GM23338 (cell line): ENCODE measurements at places on chromosomes 12 and 14.
A peak's percentile ranks its signal among the peaks of the same experiment; 100 is the strongest.

- DNase-seq = no peak
Observed at GRCh38 chr12:55850893-55851292, 8.2 kb upstream of the MMP19 start.

DNA sequence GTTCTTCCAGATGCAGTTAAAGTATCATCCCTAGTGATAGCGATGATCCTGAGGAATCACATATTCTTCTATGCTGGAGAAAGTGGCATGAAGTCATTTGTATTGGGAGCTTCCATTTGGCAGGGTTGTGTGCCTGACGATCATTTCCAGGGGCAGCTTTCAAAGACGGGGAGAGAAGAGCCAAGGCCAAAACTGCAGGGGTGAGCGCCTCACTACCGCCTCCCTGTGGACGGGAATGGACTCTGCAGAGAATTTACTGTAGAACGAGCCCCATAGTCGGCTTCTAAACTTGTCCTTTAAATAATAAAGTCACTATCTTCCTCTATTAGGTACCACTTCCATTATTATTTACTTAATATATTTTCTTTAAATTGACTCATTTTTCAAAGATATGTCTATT lies 555.9 kb upstream of the TMEM132C start:
- DNase-seq = peak; percentile 37

- DNase-seq = peak; percentile 64
Observed at GRCh38 chr12:113766131-113766878, 199.8 kb downstream of the RBM19 start.

DNA sequence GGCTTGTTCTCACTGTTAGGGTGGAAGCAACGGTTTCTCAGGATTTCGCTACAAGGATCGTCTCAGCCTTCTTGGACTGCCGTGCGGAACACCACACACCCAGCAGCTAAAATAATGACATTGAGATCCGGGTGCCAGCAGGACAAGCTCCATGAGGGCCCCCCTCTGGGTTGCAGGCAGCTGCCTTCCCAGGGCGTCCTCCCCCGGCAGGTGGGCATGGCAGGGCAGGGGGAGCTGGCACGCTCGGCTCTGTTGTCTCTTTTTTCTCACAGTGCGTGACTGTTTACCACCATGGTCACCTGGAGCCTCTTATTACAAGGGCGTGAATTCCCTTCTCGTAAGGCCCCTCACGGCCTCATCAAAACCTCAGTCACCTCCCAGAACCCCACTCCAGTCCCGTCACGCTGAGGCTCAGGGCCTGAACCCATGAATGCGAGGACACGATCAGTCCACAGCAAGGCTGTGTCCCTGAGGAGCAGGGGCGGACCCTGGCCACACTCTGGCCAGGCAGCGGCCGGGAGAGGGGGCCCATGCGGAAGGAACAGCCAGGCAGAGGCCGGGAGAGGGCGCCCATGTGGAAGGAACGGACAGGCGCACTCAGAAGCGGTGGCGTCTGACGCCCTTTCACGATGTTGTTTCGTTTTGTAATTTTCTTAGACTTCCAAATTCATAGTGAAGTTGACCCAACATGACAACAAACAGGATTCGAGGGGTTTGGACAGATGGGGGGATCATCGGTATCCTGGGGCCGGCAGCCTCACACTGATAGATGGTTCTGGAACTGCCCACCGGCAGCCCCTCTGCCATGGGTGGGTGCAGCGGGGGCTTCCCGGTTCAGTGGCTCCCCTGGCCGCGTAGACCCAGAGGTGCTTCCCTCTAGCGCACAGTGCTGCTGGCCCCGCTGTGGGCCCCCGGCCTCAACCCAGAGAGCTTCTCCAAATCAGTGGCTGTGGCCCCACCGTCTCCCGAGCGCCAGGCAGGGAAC lies 10.0 kb downstream of the LRCOL1 start:
- DNase-seq = peak; percentile 88

- DNase-seq = no peak
Observed at GRCh38 chr12:28611449-28611848, 421.2 kb downstream of the CCDC91 start.

DNA sequence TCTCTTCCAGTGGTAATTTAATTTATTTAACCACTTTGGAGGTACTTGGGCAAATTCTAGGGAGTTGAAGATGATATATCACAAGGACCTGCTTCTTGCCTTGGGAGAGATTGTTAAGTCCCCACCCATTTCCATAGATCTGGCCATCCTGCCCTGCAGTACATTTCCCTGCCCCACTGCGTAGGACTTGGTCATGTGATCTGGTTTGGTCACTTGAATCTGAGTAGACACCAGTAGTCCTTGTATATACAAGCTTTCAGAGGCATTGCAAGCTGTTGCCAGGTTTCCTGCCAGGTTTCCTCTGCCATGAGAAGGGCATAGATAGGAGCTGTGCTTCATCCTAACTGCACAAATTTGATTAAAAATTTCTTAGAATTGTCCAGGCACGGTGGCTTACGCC lies 200.0 kb downstream of the ADAMTS20 start:
- DNase-seq = no peak

GRCh38 chr12:104498211-104498801 lies 41.6 kb downstream of the CHST11 start:
- DNase-seq = no peak

GRCh38 chr12:63294327-63294632 lies 143.3 kb upstream of the AVPR1A start:
- no peak for DNase-seq

DNA sequence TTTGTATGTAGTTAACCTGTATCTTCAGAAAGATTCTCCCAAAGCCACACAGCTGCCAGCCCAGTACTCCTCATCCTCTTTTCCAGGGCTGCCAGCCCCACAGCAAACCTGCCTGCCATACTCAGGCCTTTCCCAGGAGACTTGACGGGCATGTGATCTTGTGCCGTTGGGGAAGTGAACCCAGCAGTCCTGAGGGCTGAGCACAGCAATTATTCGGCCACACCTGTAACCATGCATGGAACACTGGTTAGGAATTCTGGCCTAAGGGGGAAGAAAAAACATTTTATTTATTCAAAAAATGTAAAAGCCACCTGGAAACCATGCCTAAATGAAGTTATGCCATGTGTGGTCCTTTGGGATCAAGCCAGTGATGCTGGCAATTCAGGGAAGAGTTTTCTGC lies 145.3 kb downstream of the GRIN2B start:
- DNase-seq = no peak

DNA sequence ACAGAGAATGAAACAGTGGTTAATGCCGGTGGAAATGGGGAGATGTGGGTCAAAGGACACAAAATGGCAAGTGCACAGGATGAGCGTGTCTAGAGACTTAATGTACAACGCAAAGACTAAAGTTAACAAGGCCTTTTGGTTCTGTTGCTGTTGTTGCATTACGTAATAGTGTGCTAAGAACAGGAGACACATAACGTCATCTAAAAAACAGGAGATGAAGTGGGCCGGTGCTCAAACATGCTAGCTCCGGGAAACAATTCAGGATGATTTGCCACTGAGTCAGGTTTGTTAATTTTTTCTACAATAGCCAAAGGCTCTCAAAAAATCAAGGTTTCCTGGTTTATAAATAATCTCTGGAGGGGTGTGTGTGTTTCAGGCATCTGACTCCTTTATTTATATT lies 55.5 kb downstream of the ETV6 start:
- DNase-seq = no peak

DNA sequence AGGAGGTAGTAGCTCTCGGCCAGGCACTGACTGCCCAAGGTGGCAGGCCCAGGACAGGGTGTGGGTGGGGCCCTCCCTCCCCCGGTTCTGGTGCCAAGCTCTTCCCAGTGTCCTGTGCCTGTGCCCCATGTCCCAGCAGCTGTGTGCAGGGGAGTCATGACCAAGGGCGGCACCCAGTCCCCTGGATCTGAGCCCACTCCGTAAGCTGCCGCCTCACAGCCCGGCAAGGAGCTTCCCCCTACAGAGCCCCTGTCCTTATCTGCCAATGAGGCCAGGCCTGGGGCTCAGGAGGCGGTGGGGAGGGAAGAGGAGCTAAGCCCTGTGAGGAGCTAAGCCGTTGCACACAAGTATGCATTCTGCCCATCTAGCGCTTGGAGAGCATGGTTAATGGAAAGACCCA lies 5.6 kb upstream of the C14orf180 start:
- no peak for DNase-seq

DNA sequence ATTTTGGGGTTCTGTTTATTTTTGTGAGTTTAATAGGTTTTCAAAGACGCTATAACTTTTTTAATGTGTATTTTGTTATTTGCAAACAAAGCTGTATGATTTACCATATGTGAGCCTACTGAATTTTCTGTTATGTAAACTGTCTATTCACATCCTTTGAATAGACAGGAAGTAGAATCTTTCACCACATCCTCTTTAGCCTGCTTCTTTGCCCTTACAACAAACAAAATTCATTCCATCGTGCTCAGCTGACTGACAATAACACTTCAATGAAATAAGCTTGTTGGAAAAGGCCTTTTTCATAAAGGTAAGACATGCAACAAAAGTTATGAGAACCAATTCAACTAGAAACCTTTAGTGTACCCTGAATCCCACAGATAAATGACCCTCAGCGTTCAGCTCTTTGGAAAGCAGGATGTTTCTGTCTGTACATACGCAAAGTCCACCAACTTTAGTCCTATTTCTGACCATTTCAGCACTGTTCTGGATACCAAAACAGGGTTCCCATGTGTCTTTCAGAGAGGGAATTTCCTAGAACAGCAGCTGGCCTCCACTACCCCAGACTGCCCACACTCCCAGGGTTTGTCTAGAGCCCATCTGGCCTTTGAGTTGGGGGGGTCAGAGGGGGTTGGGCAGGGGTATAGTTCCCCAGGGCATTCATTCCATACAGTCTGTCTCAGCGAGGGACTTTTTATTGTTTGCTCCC lies 71.3 kb downstream of the DUSP6 start:
- no peak for DNase-seq

DNA sequence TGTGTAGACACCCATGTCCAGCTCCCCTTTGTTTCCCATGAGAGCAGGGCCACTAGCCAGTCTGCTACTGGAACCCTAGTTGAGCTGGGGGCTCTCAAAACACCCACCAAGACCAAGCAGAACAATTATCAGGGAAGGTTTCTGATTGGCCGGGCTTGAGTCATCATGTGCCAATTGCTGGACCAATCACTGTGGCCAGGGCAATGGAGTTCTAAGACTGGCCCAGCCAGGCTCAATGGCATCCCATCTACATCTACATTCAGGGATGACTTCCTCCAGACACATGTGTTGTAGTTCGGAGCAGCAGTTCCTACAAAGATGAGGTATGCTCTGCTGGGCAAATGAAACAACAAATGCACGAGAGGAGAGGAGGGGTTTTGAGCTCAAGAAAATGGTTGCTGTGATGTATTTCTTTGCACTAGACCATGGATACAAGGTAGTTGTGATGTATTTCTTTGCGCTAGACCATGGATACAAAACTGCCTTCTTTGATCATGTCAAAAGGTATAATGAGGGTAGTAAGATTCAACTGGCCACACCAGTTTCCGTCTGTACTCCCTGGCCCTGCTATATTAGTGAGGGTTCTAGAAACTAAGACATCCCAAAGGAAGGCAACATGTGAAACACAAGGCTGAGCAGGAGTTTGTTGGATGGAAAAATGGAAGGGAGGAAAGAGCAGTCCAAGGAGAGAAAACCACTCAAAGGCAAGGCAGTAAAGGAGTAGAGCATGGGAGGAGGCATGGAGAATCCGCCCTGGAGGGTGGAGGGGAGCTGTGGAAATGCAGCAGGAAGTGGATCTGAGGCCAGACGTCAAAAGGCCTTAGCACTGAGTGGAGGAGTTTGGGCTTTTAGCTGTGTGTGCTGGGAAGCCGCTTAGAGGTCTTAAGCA lies 8.9 kb upstream of the WSCD2 start:
- no peak for DNase-seq

DNA sequence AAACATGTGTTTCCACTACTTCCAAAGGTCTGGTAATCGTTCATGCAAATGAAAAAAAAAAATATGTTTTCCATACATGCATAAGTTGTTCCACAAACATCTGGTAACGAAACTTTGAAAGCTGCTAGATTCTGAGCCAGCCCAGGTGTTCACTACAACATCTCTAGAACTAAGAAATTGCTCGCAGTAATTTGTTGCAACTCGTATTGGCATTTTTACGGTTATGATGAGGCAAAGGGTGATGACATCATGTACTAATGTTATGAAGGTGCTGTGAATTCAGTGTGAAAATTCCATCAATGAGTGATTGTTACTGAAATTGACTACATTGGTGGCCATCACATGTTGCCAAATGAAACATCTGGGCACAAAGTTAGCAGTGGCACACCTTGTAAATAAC lies 31.9 kb upstream of the CCDC91 start:
- DNase-seq = no peak

DNA sequence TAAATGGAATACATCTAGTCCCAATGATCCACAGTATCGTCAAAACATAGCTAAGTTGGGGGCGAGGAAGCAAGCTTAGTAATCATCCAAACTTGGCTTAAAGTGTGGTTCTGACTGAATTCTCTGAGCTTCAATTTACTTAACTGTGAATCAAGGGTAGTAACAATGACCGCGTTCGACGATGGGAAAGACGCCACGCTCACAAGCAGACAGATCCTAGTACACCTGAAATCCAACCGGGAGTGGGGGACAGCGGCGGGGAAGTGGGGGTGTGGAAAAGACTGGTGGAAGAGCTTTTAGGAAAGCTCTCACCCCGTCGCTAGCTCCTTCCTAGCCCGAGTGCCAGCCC lies 433 bp downstream of the COX16 start:
- DNase-seq = no peak
